Cerebellar nuclear complex (tissue), 1 donor: ENCODE measurements at places on chromosomes 1 and 21.
A peak's percentile ranks its signal among the peaks of the same experiment; 100 is the strongest.

DNA sequence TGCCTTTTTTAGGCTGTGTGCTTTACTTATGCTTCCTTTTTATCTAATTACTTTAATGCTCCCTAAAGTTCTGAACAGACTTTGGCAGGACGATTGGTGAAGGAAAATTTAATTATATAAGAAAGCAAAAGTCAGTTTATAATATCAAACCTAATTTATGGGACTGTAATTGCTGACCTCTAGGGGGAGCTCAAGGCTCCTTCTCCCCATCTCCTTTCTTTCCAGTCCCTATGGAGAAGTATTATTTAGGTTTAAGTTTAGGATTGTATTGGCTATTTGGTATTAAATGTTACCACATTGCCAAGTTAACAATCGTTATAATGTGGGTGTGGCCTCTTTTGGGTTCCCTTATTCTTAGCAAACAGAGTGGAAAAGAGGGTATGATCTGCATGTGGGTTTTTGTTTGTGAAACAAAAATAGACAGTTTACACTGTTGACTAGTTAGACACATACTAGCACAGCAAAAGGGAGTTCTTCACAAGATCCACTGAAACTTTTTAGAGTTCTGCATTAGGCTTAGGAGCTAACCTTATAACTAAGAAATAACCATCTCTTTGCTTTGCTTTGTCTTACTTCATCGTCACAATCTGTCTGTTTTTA, 48.2 kb upstream of the TNFSF4 start:
- no peak for DNase-seq

DNA sequence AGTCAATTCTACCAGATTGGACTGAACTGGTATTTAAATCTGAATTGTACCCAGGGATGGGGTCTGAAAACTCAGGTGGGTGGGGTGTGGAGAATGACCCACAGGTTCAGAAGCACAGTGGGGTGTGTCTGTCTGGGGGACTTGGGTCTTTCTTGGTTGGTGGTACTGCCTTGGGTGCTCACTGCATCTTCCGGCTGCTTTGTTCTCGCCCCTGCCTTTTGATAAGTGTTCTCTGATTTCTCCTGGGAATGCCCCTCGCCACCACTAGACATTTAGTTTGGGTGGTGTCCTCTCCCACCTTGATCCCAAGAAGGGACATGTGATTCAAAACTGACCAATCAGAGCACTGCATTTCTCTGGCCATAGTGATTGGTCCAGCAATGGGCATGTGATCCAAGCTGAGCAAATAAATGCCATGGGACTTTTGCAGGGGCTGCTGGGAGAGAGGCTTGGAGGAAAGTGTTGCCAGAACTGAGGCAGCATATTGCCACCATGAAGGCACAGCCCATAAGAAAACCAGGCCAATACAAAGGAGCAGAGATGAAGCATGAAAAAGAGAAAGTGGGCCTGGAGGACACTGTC, 270.5 kb downstream of the NPHP4 start:
- DNase-seq: no peak

DNA sequence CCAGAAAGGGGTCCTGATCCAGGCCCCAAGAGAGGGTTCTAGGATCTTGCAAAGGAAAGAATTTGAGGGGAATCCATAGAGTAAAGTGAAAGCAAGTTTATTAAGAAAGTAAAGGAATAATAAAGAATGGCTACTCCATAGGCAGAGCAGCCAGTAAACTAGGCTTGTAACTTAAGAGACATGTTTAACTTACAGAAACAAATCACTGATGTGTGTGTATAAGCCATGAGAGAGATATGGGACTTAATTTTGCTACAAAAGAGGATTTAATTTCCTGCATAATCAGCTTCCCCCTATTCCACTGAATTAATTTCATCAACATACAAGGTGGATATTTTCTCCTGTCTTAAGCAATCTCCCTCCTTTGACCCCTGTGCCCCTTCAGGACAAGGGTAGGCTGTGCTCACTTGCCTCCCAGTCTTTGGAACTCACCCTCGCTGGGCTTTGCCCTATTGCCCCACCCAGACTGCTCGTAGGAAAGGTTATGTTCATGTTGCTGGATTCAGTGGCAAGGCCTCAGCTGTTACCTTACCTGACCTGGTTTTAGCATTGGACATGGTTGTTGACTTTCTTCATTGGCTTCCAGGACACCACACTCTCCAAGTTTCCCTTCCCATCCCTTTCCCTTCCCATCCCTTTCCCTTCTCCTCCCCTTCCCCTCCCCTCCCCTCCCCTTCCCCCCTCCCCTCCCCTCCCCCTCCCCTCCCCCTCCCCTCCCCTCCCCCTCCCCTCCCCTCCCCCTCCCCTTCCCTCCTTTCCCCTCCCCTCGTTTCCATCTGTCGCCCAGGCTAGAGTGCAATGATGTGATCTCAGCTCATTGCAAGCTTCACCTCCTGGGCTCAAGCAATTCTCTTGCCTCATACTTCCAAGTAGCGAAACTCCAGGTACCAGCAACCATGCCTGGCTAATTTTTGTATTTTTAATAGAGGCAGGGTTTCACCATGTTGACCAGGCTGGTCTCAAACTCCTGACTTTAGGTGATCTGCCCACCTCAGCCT, 44.6 kb downstream of the TBCE start:
- no peak for DNase-seq

DNA sequence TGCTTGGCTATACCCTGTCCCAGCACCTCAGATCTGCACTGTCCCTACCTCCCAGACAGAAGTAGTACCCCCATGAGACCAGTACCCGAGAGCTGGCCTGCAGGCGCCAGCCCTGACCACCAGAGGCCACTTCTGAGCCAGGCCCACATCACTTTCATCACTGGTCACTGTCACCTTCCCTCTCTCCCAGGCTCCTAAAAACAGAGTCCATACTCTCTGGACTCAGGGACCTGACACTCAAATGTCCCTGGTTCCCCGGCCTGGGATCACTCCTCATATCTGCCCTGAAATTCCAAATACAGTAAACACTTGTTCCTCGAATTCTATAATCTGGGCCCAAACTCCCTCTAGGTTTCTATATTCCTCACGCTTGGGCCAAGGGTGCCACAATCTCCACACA, 18.7 kb downstream of the TMEM53 start:
- DNase-seq: no peak

DNA sequence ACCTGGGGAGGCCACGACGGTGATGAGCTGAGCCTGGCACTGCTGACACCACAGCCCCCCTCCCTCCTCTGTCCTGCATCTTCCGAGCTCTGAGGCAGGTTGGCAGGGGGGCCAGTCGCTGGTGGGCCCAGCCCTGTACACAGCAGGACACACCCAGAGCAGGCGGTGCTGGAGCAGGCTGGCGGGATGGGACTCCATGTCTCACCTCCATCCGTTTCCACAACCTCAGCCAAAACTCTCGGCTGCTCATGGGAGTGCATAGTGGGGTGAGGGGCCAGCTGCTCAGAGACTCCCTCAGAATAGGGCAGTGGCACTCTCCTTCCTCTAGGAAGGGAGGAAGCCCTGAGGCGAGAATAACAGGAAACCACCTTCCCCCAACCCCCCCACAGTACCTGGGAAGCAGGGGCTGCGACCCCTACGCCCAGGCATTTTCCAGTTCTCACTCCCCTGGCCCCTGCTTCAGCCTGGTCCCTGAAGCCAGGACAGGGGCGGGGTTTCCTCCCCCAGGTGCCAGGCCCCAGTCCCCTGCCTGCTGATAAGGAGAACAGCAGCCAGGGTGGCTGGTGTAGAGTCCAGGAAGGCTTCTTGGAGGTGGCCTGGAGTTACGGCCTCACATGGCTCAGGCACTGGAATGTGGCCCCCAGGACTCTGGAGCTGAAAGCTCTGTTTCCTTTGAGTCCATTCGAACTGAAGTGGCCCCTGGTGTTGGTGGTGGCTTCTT, 3.2 kb upstream of the IBA57 start:
- DNase-seq: no peak

GRCh38 chr1:65844296-65844695, 51.6 kb downstream of the PDE4B start:
- no peak for DNase-seq

DNA sequence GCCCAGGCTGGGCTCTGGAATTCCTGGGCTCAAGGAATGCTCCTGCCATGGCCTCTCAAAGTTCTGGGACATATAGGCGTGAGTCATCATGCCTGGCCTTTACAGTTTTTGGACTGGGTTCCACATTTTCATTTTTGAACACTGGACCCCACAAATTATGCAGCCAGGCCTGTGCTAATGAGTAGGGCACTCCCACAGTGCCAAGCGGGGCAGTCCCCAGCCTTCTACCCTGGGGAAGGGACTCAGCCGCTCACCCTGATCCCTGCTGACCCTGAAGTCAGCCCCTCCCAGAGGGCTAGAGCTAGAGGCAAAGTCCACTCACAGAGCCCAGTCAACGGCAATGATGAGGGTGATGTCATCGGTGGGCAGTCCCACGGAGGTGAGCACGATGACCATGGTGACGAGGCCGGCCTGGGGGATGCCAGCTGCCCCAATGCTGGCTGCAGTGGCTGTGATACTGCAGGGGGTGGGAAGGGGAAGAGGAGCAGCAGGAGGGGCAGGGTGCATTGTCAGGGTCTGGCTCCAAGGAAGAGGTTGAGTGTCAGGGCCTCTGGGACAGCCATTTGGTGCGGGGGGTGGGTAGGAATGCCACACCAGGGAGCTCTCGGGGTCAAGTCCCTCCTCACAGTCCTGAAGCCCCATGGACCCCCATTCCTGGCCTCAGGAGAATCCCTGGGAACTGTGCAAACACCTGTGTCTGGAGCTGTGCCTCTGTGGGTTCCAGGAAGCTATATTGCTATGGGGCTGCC, 27.6 kb downstream of the PODN start:
- no peak for DNase-seq

GRCh38 chr1:204584699-204585372, 68.6 kb downstream of the MDM4 start:
- DNase-seq: no peak

DNA sequence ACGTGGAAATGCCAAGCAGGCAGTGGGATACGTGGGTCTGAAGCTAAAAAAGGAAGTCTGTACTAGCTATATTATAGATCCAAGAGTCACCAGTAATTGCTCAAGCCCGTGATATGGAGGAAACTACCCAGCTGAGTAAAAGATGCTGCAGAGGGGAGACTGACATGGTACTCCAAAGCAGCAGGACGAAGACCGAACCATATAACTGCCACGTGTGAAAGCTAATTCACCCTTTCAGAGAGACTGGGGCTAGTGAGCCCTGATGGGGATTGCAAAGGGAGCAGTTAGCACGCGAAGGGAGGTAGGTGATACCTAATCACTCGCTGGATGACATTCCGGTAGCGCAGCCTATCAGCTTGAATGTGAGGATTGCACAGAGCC, 316 bp downstream of the AP4B1 start:
- peak; percentile 23 for DNase-seq

- DNase-seq: no peak
Measured at GRCh38 chr1:181356505-181357340, 126.6 kb upstream of the CACNA1E start.

- DNase-seq: no peak
Measured at GRCh38 chr1:30325085-30325935, 398.1 kb downstream of the MATN1 start.

- DNase-seq: no peak
Measured at GRCh38 chr21:15441060-15441493, 288.7 kb upstream of the USP25 start.

DNA sequence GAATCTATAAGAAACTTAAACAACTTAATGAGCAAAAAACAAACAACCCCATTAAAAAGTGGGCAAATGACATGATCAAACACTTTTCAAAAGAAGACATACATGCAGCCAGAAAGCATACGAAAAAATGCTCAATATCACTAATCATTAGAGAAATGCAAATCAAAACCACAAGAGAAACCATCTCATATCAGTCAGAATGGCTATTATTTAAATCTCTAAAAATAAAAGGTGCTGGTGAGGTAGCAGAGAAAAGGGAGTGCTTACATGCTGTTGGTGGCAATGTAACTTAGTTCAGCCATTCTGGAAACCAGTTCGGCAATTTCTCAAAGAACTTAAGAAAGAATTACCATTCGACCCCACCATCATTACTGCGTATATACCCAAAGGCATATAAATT, 147.7 kb downstream of the FAF1 start:
- no peak for DNase-seq

- DNase-seq: no peak
Measured at GRCh38 chr1:217135987-217136894, 413.0 kb upstream of the ESRRG start.

DNA sequence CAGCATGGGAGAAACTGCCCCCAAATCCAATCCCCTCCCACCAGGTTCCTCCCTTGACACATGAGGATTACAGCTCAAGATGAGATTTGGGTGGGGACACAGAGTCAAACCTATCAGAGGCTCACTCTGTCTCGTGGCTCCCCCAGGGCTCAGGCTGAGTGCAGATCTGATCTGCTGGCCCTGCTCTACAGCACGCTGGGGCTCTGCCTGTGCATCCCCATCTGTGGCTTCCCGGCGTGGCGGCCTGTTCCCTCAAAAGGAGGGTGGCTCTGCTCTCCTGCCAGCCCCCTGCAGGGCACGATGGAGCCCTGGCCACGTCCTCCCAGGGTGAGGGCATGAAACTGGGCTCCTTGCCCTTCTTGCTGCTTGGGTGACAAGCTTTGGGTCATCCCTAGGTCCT, 19.8 kb upstream of the SMYD3 start:
- no peak for DNase-seq

GRCh38 chr1:19165501-19165900, 44.6 kb downstream of the UBR4 start:
- no peak for DNase-seq

DNA sequence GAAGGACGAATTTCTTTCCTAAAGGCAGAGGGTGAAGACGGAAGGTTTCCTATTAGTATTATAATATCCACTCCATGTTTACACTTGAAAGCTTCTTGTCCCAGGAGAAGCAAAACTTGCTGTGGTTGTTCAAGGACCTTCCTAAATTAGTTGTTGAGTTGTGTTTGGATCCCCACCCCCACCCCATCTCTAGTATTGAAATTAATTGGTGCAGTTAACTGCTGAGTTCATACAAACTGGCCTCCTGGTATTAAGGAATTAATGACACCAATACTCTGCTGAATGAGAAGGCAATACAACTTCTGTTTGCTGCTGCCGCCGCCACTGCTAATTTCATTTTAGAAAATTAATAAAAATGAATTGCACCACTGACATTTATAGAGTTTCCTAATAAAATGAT, 308.8 kb downstream of the CAMTA1 start:
- DNase-seq: no peak

DNA sequence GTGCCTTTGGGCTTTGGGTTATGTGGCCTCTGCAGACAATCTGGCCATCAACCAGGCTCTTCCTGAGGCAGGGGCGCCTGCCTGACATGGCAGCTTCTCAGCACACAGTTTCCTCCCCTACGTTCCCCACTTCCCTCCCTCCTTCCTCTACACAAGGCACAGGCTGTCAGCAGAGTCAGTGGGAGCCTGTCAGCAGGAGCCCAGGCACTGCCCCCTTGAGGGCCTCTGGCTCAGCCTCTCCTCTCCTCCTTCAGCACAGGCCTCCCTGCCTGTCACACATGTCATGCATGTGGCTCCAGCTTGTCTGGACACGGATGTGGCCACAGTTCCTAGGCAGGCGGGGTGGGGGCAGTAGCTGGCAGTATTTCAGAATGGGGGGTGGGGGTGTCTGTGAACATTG, 52.2 kb upstream of the ARTN start:
- no peak for DNase-seq

- DNase-seq: no peak
Measured at GRCh38 chr1:92599184-92599583, 112.5 kb upstream of the GFI1 start.
